ENCODE measurements at places on chromosomes 3 and 15.

DNA sequence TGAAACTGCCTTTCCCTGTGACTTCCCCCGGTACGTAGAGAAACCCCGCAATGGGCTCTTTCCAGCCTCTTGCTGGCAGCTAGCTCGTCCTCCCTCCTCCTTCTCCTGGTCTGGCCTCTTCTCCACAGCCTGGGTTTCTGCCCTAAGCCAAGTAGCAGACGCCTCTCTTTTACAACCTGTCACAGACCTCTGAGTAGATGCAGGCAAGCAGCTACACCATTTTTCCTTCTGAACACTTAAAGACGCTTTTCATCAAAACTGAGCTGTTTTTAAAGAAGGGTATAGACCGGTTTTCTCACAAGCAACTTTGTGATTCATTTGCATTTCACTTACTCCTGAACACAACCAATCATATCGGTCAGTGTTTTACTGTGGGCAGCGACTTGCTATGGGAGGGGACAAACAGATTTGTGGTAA is 32.0 kb downstream of the ADAMTSL3 start:
- DNase-seq: no peak

GRCh38 chr3:67384760-67385397 is 269.5 kb downstream of the SUCLG2 start:
- DNase-seq: peak; percentile 76

- no peak for DNase-seq
These were observed 25.5 kb downstream of the CHRD start for GRCh38 chr3:184405075-184406030.

GRCh38 chr3:24495326-24495994 is 810 bp upstream of the THRB start:
- DNase-seq: peak; percentile 74

DNA sequence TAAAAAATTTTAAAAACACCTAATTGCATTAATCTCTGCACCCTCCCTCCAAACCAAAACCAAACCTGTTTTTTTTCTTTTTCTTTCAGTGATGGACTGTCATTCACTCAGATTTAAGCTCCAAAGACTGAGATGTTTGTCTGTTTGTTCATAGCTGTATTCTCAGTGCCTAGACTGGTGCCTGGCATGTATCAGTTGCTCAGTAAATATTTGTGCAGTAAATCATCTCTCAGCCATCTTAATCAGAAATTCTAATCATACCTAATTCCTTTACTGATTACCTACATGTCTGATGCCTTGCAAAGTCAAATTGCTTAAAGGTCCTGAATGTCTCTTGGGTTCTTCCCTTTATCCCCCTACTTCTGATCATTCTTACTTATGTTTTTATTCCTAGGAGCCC is 138.8 kb downstream of the ZNF609 start:
- peak; percentile 85 for DNase-seq

DNA sequence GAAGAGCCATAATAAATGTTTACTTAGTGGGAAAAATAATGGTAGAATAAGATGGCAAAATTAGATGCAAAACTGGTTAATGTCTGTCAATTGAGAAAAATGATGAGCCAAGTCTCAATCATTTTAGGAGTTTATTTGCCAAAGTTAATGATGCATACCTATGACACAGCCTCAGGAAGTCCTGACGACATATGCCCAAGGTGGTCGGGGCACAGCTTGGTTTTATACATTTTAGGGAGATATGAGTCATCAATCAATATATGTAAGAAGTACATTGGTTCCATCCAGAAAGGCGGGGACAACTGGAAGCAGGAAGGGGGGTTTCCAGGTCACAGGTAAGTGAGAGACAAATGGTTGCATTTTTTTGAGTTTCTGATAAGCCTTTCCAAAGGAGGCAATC is 31.5 kb downstream of the CLEC3B start:
- no peak for DNase-seq

GRCh38 chr3:159080256-159080655 is 278.4 kb downstream of the MFSD1 start:
- DNase-seq: no peak

DNA sequence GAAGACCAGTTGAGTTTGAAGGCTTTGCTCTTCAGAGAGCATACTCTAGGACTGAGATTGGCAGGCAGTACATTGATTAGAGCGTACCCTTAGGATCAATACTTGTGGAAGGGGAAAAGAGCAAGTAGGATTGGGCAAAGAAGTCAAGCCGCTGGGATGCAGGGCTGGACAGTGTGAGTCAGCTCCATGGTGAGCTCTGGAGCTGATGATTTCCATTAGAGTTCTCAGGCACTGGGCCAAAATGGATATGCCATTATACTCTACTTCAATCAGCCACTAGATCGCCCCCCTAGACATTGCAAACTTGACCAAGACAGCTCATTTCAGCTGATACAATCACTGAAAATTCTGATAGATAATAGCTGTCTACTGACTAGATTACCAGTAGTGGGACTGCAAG is 432.7 kb upstream of the ALCAM start:
- no peak for DNase-seq

DNA sequence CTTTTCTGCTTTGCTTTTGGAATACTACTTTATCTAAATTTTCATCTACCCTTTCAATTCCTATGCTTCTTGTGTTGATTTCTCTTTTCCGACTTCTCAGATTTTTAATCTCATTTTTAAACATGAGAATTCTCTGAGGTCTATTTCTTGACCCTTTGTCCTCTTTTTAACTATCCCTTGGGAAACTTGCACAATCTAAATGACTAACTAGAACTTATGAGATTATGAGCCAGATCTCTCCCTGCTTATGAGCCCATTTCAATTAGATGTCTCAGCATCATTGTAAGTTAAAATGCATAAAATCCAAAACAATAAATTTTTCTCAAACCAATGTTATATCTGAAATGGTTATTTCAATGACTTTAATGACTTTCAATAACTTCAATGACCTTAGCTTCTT is 296.9 kb upstream of the AGTR1 start:
- no peak for DNase-seq
